Right renal cortex interstitium (tissue), 3 donors: ENCODE measurements at places on chromosomes 7 and 10. TPM values are rescaled to one million over a fixed set of nuclear protein-coding genes. Genes with fewer than 3 reads are reported as not detected.

- DNase-seq, result no peak
These were observed 90.6 kb downstream of the MTPN start for GRCh38 chr7:135886345-135887132.

DNA sequence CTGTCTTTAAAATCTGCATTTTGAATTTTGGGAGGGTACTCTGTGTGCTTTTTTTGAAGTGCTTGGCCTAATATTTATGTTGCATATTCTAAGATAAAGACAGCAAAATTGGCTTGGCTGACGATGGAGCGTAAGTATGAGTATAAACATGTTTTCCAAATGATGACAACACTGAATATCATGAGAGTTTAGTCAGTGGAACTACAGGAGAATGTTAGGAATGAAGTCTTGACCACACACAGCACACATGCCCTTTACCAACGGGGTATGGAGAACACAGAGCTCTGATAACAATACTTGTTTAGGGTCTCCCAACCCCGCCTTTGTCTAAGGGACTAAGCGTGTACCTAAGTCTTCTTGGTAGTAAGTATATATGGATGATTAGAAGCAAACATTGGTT lies 253.9 kb upstream of the FZD8 start:
- DNase-seq, result no peak

DNA sequence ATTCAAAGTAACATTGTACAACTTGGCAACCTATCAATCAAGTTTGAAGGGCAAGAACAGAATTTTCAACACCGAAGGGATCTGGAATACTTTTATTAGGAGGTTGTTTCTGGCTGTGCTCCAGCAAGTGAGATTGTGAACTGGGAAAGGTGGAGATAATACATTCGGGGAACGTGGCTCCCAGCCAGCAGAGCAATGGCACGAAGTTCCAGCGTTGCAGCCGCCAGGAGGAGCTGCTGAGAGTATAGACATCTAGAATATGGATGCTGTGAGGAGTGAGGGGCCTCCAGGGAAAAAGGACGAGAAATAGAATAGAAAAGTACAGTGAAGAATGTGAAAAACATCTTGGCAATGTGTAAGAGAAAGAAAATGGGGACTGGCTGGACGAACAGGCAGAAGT lies 69.5 kb downstream of the TCERG1L start:
- DNase-seq, result no peak

GRCh38 chr10:89062861-89063260 lies 72.3 kb downstream of the FAS start:
- no peak for DNase-seq

DNA sequence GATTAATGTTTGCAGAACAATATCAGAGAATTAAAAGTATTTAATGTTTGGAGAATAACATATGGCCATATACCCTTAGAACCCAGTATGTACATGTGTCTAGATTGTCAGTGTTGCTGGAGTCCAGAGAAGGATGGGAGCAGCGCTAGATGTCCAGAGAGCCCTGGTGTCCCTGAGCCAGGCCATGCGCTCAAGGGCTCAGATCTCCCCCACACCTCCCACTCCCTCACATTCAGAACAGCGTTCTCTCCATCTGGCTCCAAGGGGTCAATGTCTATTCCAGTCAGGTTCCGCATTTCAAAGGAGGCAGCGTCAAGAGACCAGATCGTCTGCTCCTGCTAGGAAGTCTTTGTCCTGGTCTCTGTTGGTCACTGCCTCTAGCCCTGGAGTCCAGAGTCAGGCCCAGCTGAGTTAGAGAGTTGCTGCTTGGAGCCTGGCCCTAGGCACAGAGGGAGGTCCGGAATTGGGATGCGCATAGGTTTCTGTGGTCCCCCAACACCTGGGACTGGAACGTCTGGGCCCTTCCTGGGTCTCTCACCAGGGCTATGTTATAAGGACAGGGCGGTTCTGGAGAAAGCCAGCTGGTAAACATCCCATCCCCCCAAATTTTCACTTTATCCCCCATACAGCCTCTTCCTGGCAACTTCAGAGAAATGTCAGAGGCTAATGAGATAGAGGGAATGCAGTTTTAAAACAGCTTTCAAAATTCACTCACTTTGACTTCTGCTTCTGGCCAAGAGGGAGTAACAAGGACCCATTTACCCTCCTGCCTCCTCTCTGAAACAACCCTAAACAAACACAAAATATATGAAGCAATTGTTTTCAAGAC lies 6.5 kb upstream of the WDR86 start:
- no peak for DNase-seq

DNA sequence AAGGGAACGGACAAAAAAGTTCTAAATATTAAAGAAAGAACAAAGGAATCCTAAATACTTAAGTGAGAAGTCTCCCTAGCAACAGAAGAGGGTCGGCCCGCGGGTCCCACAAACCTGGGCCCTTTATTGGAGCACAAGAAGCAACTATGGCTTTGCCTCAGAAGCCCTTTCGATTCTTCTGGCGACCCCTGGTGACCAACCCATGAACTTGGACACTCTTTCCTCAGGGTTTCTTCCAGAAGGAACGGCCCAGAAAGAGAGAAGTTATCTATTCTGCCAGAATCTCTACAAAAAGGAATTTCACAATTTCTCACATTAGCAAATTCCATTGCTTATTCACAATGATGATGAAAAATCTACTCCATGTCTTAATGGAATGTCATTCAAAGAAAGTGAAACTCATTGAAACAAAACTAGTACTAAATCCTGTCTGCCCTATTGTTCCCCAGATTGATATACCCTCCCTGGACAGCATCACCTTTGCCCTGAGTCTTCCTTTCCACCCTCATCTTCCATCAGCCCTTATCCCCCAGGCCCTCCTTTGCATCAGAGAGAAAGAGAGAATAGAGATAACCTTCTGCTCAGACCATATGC lies 43.7 kb downstream of the CPVL start:
- no peak for DNase-seq

- no peak for DNase-seq
These were observed 7.5 kb downstream of the SAR1A start for GRCh38 chr10:70162892-70163201.

DNA sequence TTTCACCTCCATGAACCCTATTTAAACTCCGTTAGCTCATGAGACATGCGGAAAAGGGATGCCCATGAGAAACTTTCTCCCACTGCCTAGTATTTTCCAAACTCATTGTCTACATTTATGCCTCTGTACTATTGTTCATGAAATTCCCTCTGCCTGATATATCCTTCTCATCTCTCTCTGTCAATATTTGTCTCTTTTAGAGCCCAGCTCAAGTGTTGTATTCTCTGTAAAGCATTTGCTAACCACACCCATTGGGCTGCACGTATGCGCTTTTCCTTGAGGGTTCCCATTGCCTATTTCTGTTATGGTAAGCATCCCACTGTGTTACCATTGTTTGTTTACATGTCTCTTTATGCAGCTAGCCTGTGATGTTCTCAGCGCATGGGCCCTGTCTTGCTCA lies 211.4 kb downstream of the MDFIC start:
- no peak for DNase-seq

- no peak for DNase-seq
These were observed 92.7 kb downstream of the PARD3 start for GRCh38 chr10:34722404-34722803.

GRCh38 chr10:35185260-35186034 lies 58.8 kb downstream of the CREM start:
- DNase-seq, result no peak

DNA sequence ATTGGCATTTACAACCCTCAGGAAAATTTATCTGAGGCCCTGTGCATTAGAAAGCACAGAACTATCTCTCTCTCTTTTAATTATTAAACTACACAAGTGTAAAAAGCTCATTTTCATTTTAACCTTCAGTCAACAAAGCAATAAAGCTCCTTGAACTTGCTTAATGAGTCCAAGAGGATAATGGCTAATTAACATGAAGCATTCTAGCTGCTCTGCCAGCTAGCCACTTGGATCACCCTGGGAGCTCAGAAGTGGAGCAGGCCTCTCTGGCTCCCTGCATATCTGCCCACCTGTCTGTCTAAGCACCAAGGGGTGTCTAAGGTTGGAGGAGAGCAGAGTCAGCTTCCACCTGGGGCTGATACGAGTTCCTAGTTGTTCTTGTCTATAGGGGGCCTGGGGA lies 56.0 kb upstream of the SLC35G1 start:
- no peak for DNase-seq

- no peak for DNase-seq
These were observed 124.5 kb downstream of the EBF3 start for GRCh38 chr10:129839285-129840195.

- peak; percentile 21 for DNase-seq
These were observed 45.1 kb downstream of the TMEM26 start for GRCh38 chr10:61408105-61408504.

GRCh38 chr7:50962962-50963374 lies 180.3 kb upstream of the GRB10 start:
- no peak for DNase-seq

DNA sequence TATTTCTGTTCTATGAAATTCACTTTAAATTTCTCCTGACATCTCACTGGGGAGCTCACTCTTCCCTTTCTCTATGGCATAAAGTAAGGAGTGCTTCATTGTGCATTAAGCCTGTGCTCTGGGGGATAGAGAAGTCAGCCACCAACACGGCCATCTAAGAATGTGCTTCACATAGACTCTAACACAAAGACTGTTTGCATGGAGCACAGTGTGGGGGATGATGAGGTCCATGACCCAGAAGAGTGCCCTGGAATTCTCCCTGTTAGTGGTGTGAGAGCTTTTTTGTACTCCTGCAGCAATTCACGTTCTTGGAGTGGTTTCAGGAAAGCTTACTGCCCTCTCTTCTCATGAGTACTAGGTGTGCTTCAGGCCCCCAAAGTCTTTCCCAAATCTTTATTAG lies 43.9 kb upstream of the PDZD8 start:
- no peak for DNase-seq

DNA sequence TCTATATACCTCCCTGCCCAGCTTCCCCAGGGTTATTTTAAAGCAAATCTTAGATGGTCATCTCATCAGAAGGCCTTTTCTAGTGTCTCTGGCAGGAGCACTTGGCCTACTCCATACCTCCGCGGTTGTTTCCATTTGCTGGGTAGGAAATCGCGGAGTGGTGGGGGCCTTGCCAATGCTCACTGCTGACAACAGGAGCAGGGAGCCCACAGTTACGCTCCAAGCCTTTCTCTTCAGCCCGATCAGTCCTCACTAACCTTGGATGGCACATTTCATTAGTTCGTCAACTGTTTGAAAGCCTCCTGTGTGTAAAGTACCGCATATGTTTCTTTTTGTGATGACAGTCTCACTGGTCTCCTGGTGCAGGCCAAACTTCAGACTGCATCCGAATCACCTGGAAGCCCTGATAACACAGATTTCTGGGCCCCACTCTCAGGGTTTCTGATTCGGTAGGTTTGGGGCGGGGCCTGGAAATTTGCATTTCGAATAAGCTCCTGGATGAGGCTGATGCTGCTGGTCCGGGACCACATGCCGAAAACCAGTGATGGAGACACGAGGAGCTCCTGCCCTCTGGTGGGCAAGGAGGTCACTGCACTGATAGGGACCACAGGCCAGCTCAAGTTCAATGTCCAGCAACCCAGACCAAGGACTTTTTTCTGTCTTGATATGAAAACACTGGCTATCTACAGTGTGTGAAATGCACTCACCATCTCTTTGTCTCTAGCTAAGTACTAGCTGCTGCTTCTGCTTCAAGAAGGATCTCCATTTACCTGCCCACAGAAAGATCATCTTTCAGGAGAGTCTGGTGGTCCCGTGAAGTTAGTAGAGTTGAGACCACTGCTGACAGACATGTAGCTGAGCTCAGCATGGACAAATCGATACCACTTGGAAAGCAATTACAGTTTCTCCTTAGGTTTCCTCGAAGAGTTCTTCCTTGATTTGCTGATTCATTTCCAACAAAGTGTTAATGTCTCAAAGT lies 14.0 kb downstream of the LRGUK start:
- no peak for DNase-seq

- DNase-seq, result no peak
These were observed 78.4 kb upstream of the NEUROD6 start for GRCh38 chr7:31418928-31419327.

DNA sequence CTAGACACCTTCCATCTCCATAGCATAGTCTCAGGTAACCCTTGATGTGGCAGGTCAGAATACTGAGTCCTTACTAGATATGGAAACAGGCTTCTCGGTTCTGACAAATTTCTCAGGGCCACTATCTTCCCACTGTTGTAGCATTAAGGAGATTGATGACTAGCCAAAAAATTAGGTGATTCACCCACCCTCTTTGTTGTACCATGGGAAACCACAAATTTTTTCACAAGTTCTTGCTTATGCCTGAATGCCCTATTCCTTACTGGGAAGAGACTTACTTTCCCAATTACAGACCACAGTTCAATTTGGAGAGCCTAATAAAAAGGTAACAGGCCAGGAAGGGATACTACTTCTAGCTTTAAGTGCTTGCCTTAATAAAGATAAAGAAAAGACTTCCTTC lies 948.8 kb downstream of the GRM8 start:
- no peak for DNase-seq

DNA sequence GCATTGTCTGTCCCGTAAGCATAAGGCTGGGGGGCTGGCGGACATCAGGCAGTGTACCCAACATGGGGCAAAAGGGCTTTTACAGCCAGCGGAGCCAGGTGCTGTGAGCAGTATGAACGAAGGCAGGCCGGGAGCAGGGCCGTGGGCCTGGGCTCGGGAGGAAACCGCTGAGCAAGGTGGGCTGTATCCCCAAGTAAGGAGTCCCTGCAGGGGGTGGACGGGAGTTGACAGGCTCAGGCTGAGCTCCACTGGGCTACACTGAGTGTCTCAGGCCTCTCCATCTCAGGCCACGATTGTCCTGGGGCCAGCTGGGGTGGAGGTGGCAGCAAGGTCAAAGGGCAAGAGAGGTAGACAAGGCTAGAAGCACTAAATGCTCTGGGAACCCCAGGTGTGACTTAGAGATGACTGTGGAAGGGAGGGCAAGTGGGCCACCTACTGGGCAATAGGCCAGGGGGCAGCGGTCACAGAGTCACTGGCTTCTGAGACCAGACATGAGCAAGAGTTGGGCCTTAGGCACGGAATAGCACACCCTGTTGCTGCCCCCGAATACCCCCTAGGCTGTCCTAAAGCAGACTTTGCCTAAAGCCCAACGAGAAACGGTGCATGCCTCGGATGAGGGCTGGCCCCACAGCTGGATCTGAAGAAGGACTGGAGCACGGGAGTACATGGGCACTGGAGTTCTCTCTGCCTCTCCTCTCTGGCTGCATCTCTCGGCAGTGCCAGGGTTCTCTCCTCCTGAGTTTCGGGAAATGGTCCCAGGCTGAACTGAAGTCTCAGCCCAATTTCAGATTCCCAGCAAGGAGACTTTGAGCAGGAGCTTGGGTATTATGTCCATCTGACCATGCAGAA lies 10.8 kb upstream of the RAMP3 start:
- no peak for DNase-seq

- no peak for DNase-seq
These were observed 363.3 kb downstream of the TNS3 start for GRCh38 chr7:47218378-47219176.

CAMK2B gene
- polyA plus RNA-seq, result 1.7 TPM

PLEKHS1 gene
- polyA plus RNA-seq, result 0.21 TPM

GOLGA7B gene
- 0.51 TPM for polyA plus RNA-seq

SPDYE3 gene
- 6.7 TPM for polyA plus RNA-seq

NPTX2 gene
- polyA plus RNA-seq, result 2.5 TPM

ACTL6B gene
- polyA plus RNA-seq, result not detected

PNLIPRP2 gene
- not detected for polyA plus RNA-seq

HOXA5 gene
- polyA plus RNA-seq, result 63.8 TPM

DOCK1 gene
- 67.9 TPM for polyA plus RNA-seq

GRID1 gene
- 1.7 TPM for polyA plus RNA-seq
